ENCODE measurements at places on chromosomes 2 and 18.

DNA sequence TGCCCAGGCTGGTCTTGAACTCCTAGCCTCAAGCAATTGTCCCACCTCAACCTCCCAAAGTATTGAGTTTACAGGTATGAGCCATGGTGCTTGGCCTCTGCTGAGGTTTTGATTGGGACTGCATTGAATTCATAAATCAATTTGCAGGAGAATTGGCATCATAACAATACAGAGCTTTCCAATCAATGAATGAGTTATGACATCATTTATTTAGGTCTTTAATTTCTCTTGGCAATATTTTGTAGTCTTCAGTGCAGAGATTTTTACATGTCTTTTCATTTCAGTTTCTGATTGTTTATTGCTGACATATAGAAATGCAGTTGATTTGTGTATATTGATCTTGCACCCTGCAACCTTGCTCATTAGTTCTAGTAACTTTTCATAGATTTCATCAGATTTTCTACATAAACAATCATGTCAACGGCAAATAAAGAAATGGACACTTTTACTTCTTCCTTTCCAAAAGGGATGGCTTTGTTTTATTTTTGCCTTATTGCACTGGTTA, 119.9 kb downstream of the TFCP2L1 start:
- no peak for DNase-seq

GRCh38 chr2:70994699-70995425, at the start of gene TEX261:
Gene TEX261 (minus strand): TSS chr2:70994873. CDS start chr2:70994757, 116 bp downstream.
- DNase-seq: peak; percentile 89

DNA sequence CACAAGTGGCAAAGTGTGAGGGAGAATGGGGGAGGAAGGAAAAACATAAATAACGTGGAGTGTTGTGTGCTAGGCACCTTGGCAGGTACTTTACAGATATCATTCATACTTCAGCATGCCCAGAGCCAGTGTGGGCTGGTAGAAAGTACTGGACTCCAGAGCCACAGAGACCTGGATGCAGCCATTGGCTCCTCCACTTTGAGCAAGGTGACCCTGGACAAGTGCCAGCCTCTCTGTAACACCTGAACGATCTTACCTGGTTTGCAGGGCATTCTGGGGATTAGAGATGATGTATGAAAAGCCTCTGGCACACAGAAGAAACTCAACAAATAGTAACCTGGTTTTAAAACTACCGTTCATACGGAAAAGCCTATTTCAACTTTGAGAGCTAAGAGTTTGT, 6.3 kb downstream of the LOXHD1 start:
- no peak for DNase-seq

GRCh38 chr2:218615868-218616315, 8.2 kb downstream of the PLCD4 start:
- no peak for DNase-seq

DNA sequence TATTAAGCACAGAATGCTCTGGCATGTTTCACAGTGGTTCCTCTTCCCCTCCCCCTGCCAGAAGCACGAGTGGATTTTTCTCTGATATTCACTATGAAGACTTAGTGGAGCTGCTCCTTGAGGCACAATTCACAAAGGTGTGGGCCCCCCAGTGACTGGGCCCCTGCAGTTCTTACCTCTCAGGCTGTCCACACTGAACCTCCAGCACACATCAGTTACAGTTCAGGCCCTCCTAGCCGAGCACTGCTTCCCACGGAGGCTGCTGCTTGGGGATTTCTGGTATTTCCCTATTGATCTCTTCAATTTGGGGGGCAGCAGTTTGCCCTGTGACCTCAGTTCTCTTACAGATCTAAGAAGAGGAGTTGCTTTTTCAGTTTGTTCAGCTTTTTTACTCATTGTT, 236.1 kb downstream of the SH3RF3 start:
- DNase-seq: no peak

- DNase-seq: no peak
These were observed 97.8 kb upstream of the KLHL14 start for GRCh38 chr18:32870611-32871010.

GRCh38 chr2:215000721-215001120, 137.7 kb downstream of the ABCA12 start:
- no peak for DNase-seq

DNA sequence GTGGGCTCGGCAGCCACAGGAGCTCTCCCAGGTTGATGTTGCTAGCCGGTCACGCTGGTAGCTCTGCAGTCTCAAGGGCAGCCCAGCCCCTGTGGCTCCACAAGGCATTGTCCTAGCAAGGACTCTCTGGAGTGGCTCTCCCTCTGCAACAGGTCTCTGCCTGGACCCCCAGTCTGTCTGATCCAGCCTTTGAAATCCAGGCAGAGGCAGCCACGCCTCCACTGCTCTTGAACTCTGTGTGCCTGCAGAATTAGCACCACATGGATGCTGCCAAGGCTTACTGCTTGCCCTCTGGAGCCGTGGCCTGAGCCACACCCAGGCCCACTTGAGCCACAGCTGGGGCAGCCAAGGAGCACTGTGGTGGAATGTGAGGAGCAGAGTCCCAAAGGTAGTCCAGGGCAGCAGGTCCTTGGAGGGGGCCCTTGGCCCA, 43.0 kb upstream of the FAHD2A start:
- DNase-seq: no peak

DNA sequence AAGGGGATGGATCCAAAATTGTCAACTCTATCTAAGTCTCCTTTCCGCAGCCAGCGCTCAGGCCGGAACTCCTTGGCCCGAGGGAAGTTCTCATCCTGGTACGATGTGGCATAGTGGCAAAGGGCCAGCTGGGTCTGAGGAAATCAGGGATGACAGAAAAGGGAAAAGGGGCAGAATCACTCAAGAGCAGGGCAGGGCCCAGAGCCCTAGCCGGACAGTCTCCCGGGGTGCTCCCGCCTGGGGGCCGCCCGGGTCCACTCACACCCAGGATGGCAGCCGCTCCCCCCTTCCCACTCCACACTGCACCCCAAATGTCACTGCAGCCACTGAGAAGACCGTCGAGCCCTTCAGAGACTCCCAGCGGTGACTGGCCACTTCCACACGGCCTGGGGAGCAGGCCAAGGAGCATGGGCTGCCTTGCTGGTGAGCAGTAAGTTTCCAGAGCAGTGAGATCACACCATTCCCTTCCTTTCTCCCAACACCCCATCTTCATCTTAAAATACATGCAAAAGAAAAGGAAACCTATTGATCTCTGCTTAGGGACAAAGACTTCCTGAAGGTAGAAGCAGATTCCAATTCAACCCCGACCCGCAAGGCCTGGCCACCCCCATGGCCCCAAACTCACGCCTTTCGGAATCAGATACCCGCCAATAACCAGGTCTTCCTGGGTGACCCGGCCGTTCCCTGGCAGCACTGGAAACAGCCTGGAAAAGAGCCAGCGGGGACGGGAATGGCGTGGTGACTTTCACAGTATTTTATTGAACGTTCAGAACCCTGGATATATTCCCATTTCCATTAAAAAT, 26.7 kb downstream of the CYP27C1 start:
- DNase-seq: no peak

DNA sequence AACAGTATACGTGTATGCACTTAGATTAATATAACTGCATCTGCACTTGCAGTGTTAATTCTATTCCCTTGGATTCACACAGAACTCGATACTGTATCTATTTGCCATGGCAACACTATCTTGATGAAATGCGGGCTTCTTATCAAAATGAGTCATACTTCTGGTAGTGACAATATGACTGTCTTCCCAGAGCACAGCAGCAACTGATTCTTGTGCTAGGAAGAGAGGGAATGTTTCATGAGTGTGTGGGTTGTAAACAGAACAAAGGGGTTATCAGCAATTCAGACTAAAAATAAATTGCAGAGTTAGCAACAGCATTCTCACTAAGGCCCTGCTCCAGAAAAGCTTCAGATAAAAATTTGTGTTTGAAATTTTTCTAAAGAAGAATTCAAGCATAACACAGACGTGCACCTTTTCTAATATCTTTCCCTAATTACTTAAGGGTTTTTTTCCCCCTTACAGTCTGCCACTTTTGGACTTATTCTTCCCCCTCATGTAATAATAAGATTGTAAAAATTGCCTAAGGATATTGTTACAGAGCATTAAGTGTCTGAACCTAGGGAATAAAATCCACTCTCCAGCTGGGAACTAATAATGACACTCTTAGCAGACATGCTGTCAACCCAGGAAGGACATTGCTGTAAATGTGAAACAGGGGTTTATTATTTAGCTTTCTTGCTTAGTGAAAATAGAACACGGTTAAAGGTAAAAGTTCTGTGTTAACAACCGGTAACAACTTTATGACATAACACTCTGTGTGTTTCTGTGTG, 99.9 kb upstream of the SLC38A11 start:
- DNase-seq: peak; percentile 14

- no peak for DNase-seq
These were observed 80.8 kb upstream of the LCLAT1 start for GRCh38 chr2:30366199-30366691.

DNA sequence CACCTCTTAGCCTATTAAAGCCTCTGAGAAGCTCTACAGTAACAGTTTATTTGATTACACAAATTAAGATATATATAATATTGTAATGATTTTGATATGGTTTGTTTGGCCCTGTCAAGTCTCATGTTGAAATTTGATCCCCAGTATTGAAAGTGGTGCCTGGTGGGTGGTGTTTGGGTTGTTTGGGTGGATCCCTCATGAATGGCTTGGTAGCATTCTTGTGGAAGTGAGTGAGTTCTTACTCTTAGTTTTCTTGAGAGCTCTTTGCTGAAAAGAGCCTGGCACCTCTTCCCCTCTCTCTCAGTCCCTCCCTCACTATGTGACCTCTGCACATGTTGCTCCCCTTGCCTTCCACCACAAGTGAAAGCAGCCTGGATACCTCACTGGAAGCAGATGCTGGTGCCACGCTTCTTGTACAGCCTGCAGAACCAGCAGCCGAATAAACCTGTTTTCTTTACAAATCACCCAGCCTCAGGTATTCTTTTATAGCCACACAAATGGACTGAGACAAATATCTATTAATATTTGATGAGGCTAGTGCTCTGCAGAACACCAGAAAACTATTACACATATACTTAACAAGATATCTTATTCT, 52.8 kb downstream of the SLC4A10 start:
- no peak for DNase-seq

DNA sequence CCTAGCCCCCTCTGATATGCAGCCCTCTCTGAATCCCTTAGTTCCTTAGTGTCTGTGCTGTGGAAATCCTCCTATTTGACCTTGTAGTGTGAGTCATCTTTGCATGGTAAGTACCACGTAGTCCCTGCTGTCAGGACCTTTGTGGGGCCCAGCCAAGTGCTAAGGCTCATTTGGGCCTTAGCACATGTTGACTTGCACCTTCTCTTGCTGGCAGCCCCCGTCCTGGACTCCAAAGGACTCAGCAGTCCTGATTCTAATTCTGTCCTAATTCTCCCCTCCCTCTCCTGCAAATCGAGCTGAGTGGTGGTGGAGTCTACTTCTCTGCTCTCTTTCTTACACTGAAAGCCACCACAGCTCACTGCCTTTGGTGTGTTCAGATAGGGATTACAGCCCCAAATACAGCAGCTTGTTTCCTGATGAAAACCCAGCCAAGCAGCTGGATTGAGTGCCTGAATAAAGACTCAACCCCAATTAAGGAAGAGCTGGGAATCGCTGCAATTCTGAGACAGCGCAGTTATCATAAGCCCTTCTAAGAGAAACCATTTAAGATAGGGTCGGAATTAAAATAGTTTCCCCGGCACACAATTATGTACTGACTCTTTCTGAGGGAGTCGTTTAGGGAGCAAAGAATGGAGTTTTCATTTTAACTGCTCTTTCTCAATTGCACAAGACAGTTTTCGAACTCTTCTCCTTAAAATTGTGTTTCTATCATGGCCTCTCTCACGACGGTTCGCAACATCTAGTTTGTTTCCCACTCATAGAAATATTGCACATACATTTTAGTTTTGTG, 215.6 kb upstream of the TNP1 start:
- no peak for DNase-seq

- no peak for DNase-seq
These were observed 49.9 kb upstream of the CYP1B1 start for GRCh38 chr2:38125842-38126241.

- DNase-seq: no peak
These were observed 398.8 kb downstream of the CCDC85A start for GRCh38 chr2:56582570-56582969.

DNA sequence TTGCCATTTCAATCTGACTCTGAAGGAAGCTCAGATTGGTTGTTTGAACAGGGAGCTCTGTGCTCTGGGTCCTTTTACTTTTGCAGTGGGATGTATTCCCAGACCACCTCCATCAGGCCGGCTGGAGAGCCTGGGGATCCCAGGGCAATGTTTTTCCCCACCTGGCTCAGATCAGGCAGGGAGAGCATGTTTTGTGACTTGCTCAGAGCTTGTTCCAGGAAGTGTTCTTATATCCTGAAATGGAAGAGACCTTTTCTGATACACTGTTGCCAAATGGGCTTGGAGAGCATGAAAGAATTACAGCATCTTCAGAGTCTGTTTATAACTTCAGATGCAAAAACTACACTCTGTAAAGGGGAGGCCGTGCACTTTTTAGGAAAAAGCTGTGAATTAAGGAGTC, 56.0 kb downstream of the LIPG start:
- DNase-seq: no peak

DNA sequence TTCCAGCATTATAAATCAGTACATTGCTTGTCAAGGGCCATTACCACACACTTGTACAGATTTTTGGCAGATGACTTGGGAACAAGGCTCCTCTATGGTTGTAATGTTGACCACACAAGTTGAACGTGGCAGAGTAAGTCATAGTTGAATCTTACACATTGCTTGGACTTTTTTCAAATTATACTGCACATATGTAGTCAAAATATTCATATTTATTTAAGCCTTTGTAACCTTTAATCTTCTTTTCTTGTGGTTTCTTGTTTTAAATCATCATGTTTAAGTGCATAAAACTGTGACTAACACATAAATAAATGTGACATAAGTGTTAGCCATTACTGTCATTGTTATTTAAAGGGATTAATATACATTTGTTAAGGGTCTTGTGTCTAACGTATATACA, 52.1 kb upstream of the EPB41L5 start:
- DNase-seq: no peak

GRCh38 chr18:26568926-26569665, 20.7 kb upstream of the KCTD1 start:
- no peak for DNase-seq

DNA sequence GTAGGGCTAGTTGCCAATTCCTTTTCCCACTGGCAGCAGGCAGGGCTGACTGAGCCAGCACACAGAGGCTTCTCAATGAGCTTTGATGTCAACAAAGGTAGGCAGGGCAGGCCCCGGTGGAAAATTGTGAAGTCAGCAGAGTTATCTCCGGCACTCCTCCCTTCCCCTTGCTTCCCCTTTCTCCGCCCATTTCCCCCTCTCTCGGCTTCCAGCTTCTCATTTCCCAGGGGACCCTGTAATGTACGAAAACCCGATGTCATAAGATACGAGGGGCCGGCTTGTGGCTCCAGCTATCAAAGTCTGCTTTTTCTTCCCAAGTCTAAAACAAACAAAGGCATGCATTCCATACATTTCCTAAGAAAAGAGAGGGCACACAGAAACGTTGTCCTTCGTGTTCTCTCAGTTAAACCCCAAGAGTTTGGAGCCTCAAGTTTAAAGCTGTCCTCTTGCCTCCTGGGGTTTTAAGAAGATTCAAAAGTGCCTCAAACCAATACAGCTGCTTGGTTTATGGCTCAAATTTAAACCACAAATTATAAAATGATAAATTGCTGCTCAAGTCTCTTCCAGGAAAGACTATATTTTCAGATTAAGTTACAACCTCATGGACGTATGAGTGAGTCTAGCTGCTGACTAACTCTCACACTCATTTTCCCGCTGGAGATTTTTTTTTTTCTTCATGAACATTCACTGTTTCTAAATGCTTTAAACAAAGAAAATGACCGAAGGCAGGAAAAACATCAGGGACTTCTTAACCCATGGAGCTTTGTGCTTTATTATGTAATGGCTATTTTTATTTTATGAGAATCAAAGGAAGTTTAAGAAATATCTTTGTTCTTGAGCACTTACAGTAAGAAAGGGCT, 27.2 kb upstream of the EML4 start:
- no peak for DNase-seq

- DNase-seq: peak; percentile 61
These were observed 51.5 kb downstream of the HAUS1 start for GRCh38 chr18:46155641-46156051.

All from activated T-helper 2 cell treated with anti-CD3 and anti-CD28 coated beads, Interferon-gamma antibody, Interleukin-2, Interleukin-4, amounts not matched to agents 10 μg/mL and 5 μg/mL and 100 μg/mL, durations not matched to agents 14 hours and 24 hours and 36 hours (primary cell).